GM10248 (cell line): ENCODE measurements at places on chromosomes 11 and 22.

DNA sequence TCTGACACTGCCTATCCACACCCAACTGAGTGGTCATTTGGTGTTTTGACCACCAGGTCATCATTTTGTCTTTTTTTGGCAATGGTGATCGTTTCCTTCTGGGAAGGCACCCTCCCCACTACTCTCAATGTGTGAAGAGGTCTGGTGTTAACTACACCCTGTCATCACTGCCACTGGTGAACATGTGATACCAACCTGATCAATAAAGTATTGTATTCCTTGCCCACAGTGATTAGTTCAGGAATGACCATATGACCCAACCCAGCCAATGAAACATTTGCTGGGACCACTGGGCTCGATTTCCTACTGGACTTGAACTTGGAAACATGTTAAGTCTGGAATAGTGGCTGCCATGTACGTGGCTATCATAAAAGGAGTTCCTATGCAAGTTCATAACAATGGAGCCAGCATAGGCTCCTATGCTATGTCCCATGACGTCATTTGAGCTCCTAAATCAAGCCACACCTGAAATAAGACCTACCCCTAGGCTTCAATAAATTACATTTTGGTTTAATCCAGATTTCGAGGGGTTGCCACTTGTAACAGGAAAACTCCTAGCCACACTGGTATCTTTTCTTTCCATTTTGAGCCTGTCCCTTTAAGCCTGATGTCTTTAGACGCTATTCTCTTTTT is 51.1 kb downstream of the CHST1 start:
- DNase-seq, result no peak

- DNase-seq, result no peak
Measured at GRCh38 chr11:111363985-111364384, 15.1 kb downstream of the POU2AF1 start.

DNA sequence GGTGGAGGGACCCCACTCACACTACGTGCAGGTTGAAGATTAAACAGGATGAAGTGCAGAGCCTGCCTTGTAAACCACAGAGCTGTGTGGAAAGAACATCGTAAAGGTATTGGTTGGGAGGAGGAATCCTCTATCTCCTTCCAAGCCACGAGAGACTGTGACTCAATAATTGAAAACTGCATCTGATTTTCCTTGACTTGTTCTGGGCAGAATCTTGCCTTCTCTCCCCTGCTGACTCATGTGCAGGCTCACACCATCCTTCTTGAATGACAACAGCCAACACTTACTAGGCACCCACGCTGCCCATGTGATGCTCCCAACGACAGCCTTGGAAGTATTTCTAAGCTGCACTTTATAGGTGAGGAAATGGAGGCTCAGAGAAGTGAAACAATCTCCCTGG is 563.0 kb downstream of the MIAT start:
- DNase-seq, result no peak

GRCh38 chr22:19097518-19097917 is 24.7 kb downstream of the DGCR2 start:
- DNase-seq, result no peak

GRCh38 chr11:119298726-119299125 is 18.2 kb downstream of the MCAM start:
- DNase-seq, result no peak

GRCh38 chr22:43153899-43154298 is 2.5 kb downstream of the TSPO start:
- no peak for DNase-seq

DNA sequence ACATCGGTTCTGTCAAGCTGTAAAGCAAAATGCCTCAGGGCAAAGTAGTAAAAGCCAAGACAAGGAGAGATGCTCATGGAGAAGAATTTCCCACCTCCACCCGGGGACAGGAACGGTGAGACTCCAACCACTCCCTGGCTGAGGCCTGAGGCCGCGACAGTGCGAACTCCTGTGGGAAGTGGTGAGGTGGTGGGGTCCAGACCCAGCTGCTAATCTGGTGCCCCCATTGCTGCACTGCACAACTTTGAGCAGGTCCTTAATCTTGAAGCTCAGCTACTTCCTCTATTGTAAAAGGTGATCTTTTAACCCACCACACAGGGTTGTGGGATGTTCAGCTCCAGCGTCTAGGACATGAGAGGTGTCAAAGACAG is 83.9 kb downstream of the ZC3H12C start:
- DNase-seq, result no peak

DNA sequence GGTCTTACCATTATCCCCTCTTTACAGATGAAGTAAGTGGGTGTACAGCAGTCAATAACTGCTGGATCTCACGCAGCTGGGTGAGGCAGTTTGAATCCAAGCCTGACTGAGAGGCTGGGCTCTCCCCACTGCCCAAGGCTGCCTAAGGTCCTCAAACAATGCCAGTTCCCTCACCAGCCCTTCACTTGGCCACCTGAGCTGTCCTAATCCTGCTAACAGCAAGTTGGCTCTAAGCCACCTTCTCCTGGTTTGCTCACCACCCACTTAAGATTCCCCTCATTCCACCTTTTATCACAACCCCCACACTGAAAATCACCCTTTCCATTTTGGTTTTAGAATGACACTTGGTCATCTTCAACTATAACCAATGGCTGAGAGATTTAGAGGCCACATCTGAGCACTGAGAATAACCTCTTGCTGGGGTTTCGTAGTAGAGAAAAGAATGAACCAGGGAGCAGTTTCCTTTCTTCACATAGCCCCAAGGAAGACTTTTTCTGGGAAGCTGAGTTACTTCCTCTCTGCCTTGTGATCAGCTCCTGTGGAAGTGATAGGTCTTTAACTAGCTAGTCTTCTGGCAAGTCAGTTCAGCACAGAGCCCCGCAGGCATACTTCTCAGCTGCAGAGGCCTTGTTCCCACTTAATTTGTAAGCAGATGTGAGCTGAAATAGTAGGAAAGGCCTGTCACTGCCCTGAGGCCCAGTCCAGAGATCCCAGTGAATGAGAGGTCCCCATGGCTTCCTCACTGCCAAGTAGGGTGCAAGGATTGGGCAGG is 57.8 kb upstream of the TTC12 start:
- no peak for DNase-seq

- no peak for DNase-seq
Measured at GRCh38 chr11:3667149-3668035, 3.8 kb downstream of the CHRNA10 start.

- DNase-seq, result no peak
Measured at GRCh38 chr22:45310331-45310976, 720 bp downstream of the FAM118A start.

DNA sequence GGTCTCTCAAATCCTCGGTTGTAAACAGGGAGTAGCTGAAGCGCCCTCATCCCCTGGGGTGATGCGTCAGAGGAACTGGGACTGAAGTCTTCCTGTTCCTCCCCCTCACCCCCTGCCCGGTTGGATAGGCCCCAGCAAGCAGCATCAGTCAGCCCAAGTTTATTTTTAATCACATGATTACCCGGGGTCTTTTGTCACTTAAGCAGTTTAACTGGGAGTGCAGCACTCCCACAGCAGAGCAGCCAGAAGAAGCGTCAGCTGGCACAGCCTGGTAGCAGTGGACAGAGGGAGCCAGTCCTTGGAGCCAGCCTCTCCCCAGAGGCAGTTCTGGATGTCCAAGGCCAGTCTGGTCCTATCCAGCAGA is 342.1 kb downstream of the CTTN start:
- DNase-seq, result no peak

DNA sequence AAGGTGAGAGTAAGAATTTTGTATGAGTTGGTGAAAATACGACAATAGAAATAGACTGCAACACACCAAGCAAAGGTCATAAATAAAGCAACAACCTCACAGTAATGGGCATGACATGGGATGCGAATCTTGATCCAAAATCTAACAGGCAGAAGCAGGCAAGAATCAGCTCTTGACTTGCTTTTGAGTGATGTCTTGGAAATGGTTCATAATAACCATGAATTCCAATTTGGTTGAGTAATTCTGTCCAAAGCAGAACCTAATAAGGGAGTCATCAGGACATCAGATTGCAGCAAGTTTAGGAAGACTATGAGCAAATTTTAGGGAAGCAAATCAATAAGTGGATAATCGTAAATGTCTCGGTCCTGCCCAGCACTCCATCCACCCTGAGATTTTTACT is 224.0 kb upstream of the ISX start:
- no peak for DNase-seq

GRCh38 chr11:67054346-67054835 is 2.3 kb upstream of the RHOD start:
- no peak for DNase-seq

DNA sequence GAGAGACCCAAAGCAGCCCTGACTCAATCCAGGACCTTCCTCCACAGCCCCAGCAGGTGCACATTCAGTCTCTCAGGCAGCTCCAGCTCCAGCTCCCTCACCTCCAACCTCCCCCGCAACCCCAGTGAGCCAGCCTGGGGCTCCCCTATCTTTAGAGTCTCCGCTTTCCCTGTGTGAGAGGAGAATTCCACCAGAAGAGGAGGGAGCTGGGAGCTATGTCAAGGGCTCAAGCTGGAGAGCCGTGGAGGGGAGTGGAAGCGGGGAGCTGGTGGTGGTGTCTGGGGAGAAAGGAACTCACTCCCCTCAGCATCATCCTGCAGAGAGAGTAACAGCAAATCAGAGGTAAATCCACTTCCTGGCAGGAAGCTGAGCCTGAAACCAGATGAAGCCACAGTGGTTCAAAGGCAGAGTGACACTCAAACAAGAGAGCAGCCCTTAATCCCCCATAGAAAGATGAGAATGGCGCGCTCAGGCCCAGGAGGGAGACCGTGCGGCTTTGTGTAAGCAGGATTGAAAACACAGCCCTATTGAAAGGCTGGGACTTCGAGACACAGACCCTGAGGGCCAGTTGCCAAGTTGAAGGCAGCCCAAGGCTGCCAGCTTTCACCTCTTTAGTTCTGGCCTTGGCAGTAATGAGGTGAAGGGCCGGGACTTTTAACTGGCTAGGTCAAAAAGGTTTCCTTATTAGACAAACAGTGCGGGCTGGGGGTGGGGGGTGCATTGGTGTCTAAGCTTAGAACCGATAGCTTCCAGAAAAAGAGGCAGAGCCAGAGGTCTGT is 21.4 kb upstream of the CDON start:
- DNase-seq, result no peak

GRCh38 chr11:76493626-76494539 is 49.1 kb downstream of the EMSY start:
- no peak for DNase-seq

GRCh38 chr11:121536126-121536525 is 83.4 kb upstream of the SORL1-AS1 start:
- DNase-seq, result no peak

DNA sequence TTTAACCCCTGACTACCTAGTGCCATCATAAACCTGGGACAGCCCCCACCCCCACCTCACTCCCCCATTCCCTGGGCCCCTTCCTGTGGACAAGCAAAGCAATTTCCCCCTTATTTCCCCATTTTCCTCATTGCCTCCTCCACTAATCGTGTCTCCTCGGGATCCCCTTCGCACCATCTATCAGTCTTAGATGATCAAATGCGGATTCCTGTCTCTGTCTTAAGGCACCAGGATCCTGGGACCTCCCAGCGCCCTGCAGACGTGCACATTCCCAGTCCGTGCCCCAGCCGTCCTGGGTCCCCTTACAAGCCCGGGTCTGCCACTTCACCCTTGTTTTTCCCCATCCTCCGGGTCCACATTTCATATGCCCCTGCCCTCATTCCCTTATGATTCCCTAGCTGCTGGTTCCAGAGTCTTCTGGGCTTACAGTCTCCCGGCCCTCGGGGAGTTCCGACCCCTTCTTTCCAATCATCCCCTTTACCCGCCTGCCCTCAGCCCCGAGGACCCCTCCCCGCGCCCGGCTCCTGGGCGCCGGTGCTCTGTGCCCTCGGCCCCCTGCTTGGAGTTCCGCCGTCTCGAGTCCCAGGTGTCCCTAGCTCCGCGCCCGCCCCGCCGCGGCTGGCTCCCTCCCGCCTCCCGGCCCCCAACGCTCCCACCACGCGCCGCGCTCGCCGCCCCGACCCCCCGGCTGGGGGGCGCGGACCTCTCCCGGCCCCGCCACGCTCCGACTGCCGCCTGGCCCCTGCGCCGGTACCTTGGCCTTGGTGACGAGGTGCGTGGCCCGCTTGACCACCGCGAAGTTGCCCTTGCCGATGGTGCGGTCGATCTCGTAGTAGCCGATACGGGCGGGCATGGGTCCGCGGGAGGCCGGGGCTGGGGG is 599 bp downstream of the SIK3 start:
- DNase-seq, result no peak

DNA sequence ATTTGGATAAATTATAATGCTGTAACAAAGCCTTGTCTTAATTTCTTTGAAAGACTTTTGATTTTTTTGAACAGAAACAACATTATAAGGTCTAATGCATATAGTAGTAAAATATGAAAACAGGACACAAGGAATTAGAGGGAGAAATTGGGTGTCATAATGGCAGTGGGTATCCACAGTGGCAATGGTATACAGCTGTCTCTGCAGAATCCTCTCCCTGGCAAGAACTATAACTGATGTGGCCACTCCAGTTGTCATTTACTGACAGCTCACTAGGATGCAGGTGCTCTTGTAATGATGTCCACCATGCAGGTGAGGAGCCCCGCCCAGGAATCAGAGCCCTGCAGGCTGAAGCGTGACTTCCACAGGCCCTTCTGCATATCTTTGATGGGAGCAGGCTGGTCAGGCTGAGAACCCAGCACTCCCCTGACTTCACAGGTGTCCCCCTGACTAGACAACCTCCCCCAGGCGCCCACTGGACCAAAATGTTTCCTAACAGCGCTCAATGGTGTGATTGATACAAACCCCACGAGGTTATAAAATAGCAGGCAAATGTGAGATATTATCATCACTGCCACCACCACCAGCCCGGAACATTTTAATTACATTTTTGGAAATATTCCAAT is 32.8 kb upstream of the SERPIND1 start:
- DNase-seq, result no peak

GRCh38 chr11:41456269-41456668 is 3.2 kb downstream of the LRRC4C start:
- DNase-seq, result no peak

DNA sequence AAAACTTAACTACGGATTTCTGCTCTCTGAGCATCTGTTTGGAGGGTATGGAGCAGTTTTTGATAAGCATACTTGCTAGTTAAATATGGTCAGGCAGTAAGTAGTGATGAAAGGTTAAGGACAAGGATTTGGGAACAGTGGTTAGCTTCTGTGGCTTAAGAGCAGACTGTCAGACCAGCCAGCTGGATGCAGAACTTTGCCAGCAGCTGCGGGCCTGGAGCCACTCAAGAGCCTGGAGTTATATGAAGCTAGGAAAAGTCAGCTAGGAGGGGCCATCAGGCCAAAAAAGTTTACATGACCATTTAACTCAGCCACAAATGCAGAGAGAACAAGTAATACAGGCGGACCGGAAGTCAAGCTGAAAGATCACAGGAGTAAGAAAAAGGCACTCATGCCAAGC is 1817.7 kb downstream of the LRRC4C start:
- DNase-seq, result no peak

- DNase-seq, result no peak
Measured at GRCh38 chr22:39800790-39801520, 92.6 kb downstream of the ENTHD1 start.

GRCh38 chr22:37052386-37053309 is 1.1 kb downstream of the KCTD17 start:
- no peak for DNase-seq

GRCh38 chr11:112797092-112797491 is 164.1 kb upstream of the NCAM1 start:
- no peak for DNase-seq

- no peak for DNase-seq
Measured at GRCh38 chr22:31945443-31945855, 1.1 kb downstream of the YWHAH start.
